ENCODE measurements at places on chromosomes 7 and 10.

DNA sequence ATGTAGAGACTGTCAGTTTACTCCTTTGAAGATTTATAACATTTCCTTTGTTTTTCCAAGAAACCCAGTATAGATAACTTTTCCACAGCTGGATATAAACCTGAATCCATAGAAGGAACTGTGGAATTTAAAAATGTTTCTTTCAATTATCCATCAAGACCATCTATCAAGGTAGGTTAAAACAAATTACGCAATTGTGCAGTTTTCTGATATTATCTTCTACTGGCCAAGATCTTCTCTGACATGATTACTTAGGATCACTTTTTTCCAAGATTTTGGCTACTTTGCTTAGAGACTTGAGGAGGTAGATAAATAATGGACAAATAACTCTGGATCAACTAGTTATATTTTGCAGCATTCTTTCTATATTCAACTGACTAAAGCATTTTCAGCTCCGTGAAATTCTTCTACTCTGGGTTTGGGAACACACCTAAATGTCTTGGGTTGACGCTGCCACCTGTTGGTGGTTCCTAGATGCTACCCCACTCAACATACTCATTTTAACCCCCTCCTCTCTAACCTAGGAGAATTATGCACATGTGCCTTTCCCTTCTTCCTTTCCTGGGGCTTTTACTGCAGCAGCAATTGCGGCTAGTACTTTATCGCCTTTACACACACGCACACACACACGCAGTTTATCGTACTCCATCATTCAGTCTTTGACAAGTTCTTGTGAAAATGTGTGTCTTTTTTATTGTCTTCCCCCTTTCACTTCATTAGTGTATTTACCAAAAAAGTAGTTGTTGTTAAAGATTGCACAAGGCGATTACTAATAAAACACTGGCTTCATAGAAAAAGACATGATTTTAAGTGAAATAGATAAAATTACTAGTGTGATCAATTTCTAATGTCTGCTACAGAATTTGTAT, 32.7 kb downstream of the ABCB5 start:
- no peak for DNase-seq

- DNase-seq, result no peak
Observed at GRCh38 chr7:46414946-46415345, 493.9 kb upstream of the IGFBP3 start.

GRCh38 chr7:22002726-22003125, 57.0 kb upstream of the CDCA7L start:
- DNase-seq, result no peak

- DNase-seq, result no peak
Observed at GRCh38 chr10:65194126-65194525, 1672.9 kb downstream of the REEP3 start.

GRCh38 chr7:157499121-157499834, 162.5 kb downstream of the DNAJB6 start:
- no peak for DNase-seq

DNA sequence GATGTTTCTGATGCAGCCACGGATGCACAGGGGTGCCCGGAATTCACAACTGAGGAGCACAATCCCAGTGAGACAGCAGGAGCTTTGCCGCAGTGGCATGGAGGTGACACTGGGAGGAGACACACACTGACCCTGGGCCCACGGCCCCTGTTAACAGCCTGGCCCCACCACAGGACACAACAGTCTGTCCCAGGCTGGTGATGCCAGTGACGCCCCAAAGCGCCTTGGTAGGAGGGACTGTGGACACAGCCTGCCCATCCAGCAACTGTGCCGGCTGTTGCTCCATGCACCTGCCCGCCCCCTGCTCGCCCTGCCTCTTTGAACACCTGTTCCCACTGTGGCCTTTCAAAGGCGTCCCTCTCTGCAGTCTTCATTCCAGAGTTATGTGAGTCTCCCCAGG, 49.8 kb downstream of the KLF6 start:
- DNase-seq, result no peak

DNA sequence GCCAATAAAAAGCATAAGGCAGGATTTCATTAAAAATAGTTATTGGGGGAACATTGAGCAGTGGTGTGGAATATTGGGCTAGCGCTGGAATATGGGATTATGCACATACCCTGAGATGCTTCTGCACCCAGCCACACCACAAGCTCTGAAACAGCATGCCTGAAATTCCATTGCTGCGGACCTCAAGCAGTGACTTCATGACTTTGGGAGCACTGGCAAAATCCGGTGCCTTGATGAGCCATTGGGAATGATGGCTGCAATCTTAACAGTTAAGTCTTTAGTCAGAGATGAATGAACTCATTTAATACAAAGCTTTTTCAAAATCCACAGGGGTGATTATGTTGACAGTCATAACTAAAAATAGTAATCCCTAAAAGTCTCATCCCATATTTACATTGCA, 274.7 kb upstream of the MTPN start:
- no peak for DNase-seq

DNA sequence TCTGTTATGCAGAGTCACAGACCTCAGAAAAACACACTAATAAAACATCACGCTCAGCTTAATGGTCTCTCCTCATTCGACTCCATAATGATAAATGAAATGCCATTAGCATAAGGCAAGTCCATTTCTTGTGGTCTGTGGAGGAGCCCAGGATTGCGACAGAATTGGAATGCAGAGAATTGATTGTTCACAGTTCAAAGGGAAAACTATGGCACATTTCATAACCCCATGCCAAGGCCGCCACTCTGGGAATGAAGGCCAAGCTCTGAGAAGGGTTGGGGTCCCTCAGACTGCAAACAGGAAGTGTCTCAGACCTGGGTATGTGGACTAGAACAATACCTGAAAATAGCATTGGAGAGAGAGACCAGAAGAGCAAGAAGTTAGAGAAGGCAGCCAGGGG, 398.9 kb downstream of the ADRA2A start:
- DNase-seq, result no peak

- DNase-seq, result peak; percentile 15
Observed at GRCh38 chr10:86747796-86748581, 8.4 kb upstream of the BMPR1A start.

GRCh38 chr7:130732980-130733930, 752 bp downstream of the KLF14 start:
- DNase-seq, result peak; percentile 41

DNA sequence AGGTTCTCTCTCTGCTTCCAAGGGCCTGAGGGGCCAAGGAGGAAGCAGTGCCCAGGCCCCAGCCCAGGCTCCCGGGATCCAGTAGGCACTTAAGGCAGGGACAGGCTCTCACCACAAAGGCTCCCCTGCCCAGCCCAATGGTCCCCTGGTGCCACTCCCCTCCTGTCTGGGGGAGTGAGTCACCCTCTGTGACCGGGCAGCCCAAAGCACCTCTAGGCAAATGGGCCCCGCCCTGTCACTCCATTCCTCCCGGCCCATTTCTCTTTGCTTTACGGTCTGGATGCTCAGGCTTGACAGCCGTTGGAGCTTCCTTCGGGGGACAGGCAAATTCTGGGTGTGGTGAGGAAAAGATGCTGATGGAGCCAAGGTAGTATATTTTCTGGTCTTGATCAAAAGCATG, at the start of gene CALHM3:
TSS of gene CALHM3 (minus strand) at position 106 of the 400 bp plus-strand sequence. CDS start 208 bp downstream, outside the sequence.
- no peak for DNase-seq

DNA sequence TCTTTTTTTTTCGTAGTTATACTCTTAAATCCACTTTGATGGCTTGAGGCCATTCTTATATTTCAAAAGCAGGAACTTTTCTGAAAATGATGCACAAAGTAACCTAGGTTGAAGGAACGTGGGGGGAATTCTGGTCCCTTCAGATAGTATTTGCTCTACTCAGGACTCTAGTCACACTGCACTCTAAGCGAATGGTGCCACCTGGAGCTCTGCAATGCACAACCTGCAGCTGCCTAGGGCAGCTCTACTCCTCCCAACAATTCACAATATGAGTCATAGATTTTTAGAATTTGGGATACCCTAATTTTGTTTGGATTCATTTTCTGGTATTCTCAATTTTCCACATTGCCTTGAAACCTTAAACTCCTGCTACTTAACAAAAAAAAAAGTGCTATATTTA, 17.3 kb downstream of the SYPL1 start:
- peak; percentile 13 for DNase-seq

DNA sequence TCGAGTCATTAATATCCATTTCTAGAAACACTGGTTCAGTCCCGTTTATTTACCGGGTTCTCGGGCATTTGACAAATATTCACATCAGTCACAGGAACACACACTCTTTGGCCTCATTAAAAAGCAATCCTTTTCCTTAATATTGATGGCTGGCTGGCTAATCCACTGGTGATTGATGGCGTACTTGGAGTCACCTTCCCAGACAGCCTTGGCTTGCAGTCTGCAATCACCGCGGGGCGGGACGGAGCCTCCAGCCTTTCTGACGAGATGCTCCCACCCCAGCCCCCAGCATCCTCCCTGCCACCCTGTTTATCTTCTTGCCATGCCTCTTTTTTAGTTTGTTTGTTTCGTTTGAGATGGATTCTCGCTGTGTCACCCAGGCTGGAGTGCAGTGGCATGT, 36.6 kb downstream of the SRRM3 start:
- no peak for DNase-seq

- no peak for DNase-seq
Observed at GRCh38 chr10:71704816-71705215, 14.8 kb downstream of the C10orf105 start.

- DNase-seq, result no peak
Observed at GRCh38 chr10:95850791-95851190, 57.0 kb upstream of the CC2D2B start.

DNA sequence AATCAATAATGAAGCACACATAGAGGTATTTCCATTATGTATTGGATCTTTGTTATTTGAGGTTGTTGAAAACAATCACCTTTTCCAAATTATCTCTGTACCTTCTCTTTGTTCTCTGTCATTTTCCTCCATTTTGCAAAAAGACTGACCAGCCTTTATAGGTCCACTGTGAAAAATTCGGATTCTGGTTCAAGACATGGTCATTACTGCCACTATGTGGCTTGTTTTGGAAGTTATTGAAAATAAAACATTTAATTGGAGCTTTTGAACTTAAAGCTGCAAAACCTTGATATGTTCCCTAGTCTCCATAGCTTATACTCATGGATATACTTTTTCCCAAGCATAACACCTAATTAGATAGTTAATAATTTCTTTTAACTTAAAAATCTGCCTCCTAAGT, 1094.4 kb downstream of the NRG3 start:
- peak; percentile 3 for DNase-seq

All from NCI-H2171 treated with DMSO at 0.1 percent for 48 hours (cell line).